ENCODE measurements at places on chromosomes 12 and 14. TPM values are rescaled to one million over a fixed set of nuclear protein-coding genes. Genes with fewer than 3 reads are reported as not detected.

LRIG3 gene
- total RNA-seq: 71.9 TPM

AMHR2 gene
- not detected for total RNA-seq

BEGAIN gene
- total RNA-seq: not detected

HEBP1 gene
- 35.7 TPM for total RNA-seq

ASIC1 gene
- 0.13 TPM for total RNA-seq

FAM186B gene
- total RNA-seq: under 0.01 TPM

BHLHE41 gene
- not detected for total RNA-seq

ARG2 gene
- total RNA-seq: 15.7 TPM

OR11H6 gene
- not detected for total RNA-seq
